Stimulated activated CD8-positive, alpha-beta memory T cell treated with anti-CD3 and anti-CD28 coated beads, Interleukin-12 subunit alpha, Interleukin-12 subunit beta, amount 100 ng/mL, for 1 hour (primary cell): ENCODE measurements at places on chromosomes 1 and 21.

DNA sequence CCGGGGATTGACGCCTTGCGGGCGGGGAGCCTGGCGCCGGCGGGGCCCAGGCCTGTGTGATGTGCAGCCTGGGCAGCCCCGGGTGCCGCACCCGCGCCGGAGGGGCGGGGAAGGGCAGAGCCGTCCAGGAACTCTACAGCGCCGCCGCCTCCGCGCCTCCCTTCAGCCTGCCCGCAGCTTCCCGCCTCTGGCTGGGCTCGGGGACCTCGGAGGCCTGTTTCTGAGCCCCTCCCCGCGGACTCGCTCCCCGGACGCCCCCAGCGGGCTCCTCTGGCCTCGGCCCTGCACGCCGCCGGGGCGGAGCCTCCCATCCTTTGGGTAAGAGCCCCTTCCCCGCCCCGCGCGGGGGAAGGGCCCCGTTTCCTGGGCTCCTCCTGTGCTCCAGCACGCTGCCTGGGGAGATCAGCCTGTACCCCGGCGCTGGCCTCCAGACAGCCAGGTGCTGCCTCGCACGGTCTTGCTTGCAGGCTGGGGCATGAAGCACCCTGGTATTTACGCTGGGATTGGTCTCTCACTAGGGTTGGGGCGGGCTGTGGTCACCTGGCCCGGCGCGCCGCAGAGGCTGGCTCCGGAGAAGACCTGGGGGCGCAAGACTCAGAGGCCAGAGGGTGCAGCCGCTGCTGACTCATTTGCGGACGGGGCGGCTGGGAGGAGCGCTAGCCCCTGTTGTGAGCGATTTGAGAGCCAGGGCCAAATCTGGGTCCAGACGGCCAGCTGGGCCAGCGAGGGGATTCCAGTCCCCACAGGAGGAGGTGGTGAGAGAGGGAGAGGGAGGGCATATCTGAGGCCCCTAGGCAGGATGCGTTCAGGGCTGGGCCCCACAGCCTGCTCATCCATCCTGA lies 5.7 kb upstream of the ACOT11 start:
- no peak for DNase-seq

- no peak for DNase-seq
Measured at GRCh38 chr1:233086961-233087881, 136.8 kb downstream of the NTPCR start.

DNA sequence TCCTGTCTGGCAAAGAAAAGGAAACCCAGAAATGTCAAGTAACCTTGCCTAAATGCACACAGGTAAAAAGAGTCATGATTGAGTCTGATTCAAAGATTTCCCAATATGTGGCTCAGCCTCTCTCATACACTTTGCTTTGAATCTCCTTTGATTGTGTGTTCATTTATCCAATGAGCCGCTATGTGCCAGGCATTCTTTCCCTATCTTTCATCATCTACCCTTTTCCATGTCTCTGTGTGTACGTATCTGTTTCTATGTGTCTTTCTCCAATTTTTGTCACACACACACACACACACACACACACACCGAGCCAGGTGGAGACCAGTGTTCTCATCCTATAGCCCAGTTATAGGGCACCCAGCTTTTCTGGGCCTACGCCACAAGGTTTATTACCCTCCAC lies 35.7 kb upstream of the BCL9 start:
- DNase-seq = no peak

- DNase-seq = no peak
Measured at GRCh38 chr1:230091473-230092231, 24.6 kb downstream of the GALNT2 start.

GRCh38 chr1:223008808-223009207 lies 134.2 kb downstream of the TLR5 start:
- DNase-seq = no peak

- DNase-seq = no peak
Measured at GRCh38 chr1:117638141-117638540, 32.3 kb downstream of the TENT5C start.

DNA sequence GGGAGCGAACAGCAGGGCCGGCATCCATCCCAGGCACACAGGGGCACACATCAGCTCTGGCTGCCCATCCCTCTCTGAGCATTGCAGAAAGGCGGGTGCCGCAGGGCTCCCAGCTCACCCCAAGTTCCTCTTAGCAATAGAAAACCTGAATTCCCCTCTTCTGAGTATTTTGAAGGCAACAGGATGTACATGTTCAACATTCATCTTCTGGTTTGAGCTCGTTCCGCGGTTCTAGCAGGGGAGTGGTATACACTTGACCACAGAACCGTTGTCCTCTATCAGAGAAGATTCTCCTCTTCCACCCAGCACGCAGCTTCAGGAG lies 23.6 kb downstream of the ACTA1 start:
- no peak for DNase-seq

DNA sequence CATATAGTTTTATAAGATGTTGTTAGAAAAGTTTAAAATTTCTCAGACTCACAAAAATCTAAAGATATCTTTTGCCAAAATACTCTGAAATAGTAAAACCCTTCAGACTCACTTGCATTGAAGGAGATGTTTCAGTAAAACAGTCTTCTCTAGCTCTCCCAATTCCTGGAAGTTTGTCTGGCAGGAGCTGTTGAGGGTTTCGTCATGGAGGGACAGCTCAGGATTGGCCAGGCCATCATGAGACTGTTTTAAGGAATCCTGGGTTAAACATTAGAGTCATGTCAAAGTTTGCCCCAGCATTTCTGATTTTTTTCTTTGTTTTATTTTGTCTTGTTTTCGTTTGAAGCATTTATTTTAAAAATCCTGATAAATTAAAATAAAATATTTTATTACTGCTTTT lies 293.8 kb upstream of the PBX1 start:
- no peak for DNase-seq

DNA sequence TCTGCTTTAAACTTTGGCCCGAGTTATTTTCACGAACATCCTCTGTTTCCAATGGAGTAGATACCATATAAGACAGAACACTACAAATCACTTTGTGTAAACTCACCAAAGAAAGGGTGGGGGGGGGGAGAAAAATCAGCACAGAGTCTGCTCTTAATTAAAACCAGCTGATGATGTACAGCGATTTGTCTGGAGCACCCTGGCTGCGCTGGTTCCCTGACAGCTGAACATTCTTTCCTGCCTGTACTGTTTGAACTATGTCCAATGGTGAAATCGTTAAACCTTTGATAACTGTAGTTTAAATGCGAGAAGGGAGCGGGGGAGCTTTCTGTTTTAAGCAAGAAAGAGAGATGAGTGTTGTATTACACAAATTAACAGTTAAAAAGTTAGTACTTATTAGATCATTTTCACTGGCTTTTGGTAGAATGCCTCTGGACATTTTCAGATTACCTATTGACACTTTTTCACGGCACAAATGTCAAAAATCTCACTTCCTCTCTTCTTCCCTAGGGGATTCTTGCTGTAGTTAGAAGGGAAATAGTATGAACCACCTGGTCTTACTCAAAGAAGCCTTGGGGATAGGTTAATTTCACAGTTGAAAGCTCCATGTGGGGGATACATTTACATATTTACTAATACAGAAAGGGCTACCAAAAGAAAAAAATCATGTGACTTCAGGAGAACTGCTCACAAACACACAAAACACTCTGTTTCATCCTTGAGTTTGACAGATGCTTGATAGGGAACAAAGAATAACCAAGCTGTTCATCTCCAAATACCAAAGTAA lies 140.2 kb upstream of the RUNX1 start:
- DNase-seq = no peak

- peak; percentile 49 for DNase-seq
Measured at GRCh38 chr1:27868932-27869718, 3.2 kb upstream of the THEMIS2 start.

- no peak for DNase-seq
Measured at GRCh38 chr1:98176936-98177335, 256.1 kb upstream of the DPYD start.

DNA sequence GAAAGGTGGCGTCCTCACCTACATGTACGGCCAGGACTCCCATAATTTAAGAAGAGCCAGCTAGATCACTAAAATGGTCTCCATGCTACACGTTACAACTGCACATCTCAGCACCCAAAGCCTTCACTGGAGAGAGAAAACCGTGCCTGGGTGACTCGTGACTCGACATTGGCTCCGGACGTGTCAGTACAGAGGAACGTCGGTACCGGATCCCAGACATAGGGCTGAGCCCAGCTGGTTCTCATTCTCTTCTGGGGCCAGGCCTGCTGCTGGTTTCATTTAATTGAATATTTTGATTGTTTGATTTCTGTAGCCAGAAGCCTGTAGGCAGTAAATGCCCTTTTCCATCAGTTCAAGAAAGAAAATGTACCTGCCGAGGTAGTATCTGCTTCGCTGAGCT lies 93.1 kb downstream of the HHIPL2 start:
- no peak for DNase-seq

- DNase-seq = no peak
Measured at GRCh38 chr1:213136190-213136917, 85.3 kb downstream of the RPS6KC1 start.

GRCh38 chr21:31382060-31382459 lies 38.0 kb upstream of the TIAM1 start:
- DNase-seq = no peak

DNA sequence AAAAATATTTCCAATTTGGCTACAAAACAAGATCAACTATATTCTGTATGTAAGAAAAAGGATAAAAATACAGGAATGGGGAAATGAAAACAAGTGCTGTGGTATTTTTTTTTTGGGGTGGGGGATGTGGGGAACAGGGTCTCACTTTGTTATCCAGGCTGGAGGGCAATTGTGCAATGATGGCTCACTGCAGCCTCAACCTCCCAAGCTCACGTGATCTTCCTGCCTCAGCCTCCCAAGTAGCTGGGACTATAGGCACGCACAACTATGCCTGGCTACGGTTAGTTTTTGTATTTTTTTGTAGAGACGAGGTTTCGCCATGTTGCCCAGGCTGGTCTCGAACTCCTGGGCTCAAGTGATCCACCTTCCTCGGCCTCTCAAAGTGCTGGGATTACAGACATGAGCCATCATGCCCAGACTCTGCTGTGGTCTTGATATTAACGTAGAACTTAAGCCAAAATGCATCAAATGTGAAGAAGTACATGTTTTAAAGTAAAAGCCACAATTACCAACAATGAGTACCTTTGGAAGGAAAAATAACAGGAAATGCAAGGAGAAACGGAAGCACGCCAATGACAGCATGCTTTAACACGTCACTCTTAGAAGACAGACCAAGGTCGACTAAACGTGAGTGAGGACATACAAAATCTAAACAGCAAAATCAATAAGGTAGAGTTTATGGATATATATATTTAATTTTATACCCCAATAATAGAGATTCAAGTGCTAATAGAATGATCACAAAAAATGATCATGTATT lies 8.8 kb upstream of the ABCB10 start:
- DNase-seq = no peak

DNA sequence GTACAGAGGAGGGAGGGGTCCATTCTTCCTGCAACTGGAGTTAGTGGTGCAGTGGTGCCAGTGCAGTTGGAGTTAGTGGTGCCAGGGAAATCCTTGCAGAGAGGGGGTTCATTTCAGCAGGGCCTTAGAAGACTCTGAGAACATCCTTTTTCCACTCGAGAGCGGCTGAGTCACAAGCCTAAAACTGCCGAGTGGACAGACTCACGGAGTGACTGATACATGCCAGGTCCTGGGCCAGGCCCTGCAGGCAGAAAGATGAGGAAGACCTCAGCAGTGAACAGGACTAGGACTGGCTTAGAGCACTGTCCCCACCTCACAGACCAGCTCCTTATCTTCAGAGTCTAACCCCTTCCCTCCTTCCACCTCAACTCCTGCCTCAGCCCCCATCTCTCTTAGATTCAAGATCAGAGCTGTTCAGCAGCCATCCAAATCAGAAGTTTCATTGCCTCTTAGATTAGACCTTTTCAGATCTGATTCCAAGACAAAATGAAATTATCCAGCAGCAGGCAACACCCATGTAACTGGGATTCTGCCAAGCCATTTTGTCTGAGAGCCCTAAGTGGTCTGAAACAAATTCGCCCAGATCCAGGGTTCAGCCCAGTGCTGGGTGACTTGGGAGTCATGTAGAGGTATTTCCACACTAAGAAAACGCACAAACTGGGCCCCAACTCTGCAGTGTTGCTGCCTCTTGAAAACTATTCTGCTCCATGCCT lies 12.7 kb upstream of the IKBKE start:
- DNase-seq = no peak

DNA sequence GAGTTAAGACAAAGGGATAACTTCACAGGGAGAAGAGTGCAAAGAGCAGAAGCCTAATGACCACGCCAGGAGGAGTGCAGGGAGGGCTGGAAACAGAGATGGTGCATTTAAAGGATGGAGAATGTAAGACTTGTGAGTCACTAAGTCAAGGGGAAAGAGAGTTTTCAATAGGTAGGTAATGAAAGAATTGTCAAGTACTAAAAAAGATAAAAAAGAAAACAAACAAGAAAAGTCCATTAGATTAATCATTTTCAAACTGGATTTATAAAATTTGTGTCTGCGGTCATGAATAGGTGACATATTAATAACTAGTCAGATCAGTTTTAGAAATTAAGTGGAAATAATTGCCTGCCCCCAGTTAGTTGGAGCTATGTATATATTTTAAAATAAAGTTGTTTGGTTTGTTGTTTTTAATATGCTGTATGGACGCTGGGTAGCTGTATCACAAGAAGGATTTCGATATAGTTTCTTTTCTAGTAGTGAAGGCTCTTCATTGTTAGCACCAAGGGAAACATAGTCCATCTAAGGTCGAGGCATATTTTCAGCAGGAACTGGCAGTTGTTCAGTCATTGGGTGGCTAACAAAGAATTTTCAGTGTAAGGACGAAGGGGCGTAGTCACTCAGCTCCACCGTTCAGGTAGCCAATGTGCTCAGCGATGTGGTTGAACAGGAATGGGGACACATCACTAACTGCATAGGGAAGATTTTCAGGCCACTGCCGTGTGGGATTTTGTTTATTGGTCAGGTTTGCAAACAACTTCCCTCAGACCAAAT lies 203.0 kb downstream of the TGFB2 start:
- DNase-seq = no peak

GRCh38 chr1:71834601-71835441 lies 447.5 kb downstream of the NEGR1 start:
- DNase-seq = no peak
